ENCODE measurements at places on chromosomes 12 and 14. TPM values are rescaled to one million over a fixed set of nuclear protein-coding genes. Genes with fewer than 3 reads are reported as not detected.

- peak; percentile 4 for DNase-seq
Observed at GRCh38 chr12:127729381-127729780, 537.6 kb upstream of the TMEM132C start.

DNA sequence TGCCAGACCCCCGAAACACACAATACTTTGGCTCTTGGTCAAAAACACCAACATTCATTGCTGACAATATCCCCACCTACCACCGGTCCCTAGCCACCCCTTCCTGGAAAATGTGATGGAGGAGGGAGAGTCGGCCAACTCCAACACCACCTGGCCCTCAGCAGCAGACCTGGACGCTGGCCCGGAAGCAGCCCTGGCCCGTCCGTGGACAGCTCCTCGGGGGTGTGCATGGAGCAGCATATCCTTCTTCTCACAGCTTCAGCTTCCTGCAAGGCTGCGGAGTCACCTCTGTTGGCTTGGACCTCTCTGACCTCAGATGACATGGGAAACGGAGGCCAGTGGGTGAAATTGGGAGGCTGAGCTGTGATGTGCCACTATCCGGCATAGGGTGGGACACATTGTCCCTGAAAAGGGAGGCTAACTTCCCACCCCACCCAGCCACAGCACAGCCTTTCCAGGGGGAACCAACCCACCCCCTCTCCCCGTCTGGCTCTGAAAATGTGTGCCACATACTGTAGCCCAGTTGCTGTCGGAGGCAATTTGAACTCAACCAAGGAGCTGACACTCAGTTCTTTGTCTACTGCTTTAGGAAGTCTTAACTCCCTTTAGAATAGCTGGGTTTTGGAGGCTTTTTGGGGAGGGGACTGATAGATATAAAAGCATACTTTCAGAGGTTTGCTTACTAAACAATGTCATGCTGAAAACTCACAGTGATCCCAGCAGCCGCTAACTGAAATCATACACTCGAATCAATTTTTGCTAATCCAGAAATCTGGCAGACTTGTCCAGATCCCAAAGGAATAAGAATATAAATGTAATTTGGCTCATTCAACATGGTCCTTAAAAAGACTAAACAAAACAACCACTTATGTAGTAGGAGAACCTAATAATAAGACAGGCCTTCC lies 43.1 kb upstream of the LTA4H start:
- DNase-seq, result no peak

- no peak for DNase-seq
Observed at GRCh38 chr12:95417372-95417771, 56.6 kb upstream of the METAP2 start.

GRCh38 chr14:59161561-59162175 lies 26.8 kb upstream of the DAAM1 start:
- peak; percentile 69 for DNase-seq

GRCh38 chr12:53482626-53483168 lies 16.6 kb downstream of the MAP3K12 start:
- no peak for DNase-seq

GRCh38 chr12:93710574-93710926 lies 33.4 kb downstream of the CRADD start:
- DNase-seq, result no peak

DNA sequence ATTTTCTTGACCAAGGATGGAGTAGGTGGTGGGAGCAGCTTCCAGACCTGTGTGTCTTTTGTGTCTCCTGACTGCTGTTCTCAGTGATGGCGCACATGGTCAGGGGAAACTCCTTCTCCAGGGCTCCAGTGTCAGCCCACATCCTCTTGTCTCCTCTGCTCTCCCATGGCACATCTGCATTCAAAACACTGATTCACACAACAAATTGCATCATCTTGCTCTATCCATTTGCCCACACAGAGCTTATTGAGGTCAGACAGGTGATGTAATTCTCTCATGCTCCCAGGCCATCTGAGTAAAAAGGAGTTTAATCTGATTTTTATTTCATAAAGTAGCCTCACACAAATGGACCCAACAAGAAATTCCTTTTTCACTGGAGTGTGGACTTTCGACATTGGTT lies 21.8 kb upstream of the TMEM132C start:
- no peak for DNase-seq

Gene FZD10
- total RNA-seq, result 5.1 TPM

Gene ANKRD33
- not detected for total RNA-seq

Gene TMEM132C
- 0.48 TPM for total RNA-seq

Gene GPN3
- total RNA-seq, result 25.9 TPM

All from kidney epithelial cell (primary cell).